ENCODE measurements at places on chromosomes 2 and 18.

DNA sequence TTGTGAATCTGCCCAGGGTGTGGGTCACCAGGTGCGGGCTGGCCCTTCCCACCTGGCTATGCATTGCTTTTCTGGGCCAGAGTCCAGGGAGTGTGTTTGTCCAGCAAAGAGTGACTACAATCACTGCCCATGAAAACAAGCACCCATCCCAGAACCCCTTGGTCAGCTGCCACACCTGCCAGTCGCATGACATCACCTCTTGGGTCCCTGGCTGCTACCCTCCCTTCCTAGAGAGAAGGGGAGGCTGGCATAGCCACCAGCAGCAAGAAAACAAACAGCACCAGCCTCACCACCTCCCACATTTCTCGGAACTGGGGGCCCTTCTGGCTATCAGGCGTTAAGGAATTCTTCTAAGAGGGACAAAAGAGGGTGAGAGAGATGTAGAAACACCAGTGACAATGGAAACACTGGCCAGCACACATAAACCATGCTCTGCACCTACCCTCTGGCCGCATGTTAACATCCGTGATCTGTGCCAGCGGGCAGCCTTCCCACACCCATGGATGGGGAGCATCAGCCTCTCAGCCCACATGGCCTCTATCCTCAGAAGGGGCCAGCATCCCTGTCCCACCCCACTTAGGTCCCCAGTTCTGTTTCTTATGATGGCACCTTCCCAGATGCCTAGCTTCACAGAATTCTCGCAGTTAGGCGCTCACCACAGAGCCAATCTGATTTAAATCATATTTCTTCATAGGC is 109.7 kb upstream of the GLI2 start:
- H3K4me1 ChIP-seq, result no peaks in the 10 kb centered on the region
- peaks cover 20% of the 10 kb centered on the region for H3K27me3 ChIP-seq
- no peak for DNase-seq
- H3K4me3 ChIP-seq, result no peak overlapping the region
- no peaks in the 10 kb centered on the region for H3K36me3 ChIP-seq
- no peak overlapping the region for H3K27ac ChIP-seq

DNA sequence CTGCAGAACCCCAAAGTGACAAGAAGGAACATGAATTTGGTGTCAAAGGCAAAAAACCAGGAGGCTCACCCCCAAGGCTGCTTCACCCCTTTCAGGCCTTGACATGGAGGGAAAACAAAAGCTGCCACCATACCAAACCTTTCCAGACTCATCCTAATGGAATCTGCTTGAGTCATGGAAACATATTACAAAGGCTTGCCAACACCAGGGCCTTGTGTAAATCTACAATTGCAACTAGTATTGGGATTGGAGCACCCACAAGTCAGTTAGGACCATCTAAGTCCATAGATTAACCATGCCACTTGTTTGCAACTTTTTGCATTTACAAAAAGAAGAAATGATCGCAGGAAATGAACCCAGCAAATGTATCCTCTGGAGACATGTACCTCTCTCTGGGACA is 297.6 kb downstream of the CDCA7 start:
- peak overlapping the region; percentile 23 for H3K4me3 ChIP-seq
- peak; percentile 91 for DNase-seq
- H3K27me3 ChIP-seq, result no peaks in the 10 kb centered on the region
- H3K36me3 ChIP-seq, result no peaks in the 10 kb centered on the region

DNA sequence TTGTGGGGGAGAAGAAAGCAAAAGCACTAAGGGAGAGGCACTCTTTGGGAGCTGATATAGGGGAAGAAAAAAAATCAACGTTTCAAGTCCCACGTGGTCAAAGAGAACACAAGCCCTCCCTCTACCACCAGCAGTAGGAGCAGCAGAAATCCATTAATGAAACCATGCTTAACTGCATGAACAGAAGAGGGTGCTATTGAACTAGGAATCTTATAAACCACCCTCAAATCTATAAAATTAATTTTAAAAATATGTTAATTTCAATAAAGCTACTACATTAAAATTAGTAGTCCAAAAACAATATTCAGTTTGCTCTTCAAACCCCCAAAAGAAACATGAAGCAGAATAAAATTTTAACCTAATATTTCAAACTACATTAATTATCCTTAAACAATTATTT is 147.8 kb downstream of the TMEM18 start:
- no peak overlapping the region for H3K4me3 ChIP-seq
- DNase-seq, result peak; percentile 44
- no peak overlapping the region for H3K27ac ChIP-seq
- H3K27me3 ChIP-seq, result no peaks in the 10 kb centered on the region
- H3K36me3 ChIP-seq, result no peaks in the 10 kb centered on the region

GRCh38 chr2:200259577-200259957 is 46.9 kb upstream of the SPATS2L start:
- DNase-seq, result no peak
- H3K36me3 ChIP-seq, result no peaks in the 10 kb centered on the region
- H3K4me3 ChIP-seq, result no peak overlapping the region
- H3K27ac ChIP-seq, result no peak overlapping the region
- H3K27me3 ChIP-seq, result no peaks in the 10 kb centered on the region

DNA sequence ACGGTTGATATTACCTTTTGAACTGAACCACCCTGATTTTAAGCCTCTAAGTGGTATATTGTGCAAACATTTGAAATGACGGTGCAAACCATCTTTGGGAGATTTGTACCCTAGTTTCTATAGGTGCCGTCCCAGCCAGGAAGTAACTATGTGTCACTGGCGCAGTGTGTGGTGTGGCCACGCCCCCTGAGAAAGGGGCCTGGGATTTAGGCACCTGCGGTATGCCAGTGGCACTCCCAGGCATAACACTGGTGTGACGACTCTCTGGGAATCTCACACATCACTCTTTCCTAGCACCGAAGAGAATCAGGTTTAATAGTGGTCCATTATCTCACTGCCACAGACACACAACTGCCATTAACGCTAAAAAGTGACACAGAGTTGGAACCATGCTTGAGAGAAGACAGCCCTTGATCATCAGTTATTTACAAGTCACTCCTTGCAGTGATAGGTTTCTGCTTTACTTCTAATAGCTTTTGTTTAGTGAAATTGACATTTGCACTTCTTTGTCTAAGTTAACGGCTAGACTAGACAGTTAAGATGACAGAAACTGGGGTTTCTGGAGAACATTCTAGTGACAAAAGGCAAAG is 11.1 kb downstream of the AQP4 start:
- DNase-seq, result no peak
- no peaks in the 10 kb centered on the region for H3K27me3 ChIP-seq
- H3K27ac ChIP-seq, result no peak overlapping the region
- no peak overlapping the region for H3K4me3 ChIP-seq

DNA sequence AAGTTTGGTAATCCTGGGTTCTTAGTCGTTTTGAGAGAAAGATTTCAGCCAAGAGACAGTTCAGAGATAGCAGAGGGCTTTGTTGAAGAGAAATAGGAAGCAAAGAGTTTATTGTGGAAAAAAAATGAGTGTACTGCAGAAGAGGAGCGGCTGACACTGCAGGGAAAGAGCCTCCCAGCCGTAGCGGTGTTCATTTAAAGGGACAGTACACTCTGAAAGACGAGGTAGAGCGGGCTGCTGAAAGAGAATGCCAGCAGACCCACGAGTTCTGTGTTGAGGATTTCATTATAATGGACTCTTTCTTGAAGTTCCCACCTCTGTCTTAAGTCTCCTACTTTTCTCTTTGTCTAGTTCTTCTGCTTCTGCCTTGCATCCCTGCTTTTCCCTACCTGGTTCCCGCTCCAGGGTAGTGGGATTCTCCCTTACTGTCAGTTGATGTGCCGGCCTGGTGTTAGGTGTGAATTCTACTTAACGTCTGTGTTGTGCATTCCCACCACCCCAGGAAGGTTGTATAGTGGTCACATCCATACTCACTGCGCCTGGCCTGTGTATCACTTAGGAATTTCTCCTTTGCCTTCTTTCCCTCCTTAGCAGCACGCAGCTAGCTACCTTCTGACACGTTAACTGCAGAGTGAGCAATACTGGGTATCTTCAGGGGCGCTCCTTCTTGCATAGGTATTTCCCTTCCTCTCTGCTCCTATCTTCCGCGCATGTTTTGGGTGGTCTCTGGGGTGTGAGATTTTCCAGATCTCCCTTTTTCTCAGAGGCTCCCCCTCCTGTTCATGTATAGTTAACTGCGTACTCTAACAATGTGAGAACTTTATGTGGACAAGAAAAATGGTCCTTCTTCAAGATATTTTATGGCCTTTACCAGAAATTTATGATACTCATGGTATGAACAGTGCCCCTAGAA is 164.5 kb downstream of the PTH2R start:
- DNase-seq, result peak; percentile 2
- H3K27ac ChIP-seq, result no peak overlapping the region
- no peaks in the 10 kb centered on the region for H3K36me3 ChIP-seq
- no peaks in the 10 kb centered on the region for H3K27me3 ChIP-seq
- H3K4me1 ChIP-seq, result no peaks in the 10 kb centered on the region
- no peak overlapping the region for H3K4me3 ChIP-seq

DNA sequence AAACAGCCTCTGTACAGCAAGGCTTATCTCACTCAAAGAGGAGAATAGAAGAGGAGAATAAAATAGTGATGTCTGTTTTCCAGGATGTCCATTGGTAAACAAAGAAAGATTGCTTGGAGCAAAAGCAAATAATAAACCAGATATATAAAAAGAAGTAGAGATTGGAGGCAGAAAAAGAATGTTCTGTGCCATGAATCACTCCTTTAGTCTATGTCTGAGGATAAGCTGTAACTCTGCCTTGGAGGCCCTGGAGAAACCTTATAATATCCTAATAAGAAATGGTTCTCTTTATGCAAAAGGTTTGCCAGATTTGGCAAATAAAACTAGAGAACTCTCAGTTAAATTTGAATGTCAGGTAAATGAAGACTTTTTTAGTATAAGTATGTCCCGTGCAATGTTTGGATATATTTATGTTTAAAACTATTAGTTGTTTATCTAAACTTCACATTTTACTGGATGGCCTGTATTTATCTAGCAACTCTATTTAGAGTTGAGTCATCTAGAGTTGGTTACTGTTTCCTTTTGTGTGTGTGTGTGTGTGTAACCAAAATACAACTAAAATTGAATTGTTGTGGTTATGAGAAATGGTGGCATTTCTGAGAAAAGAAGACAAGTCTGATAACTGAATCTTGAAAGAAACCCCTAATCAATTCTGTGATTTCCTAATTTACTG is 510.3 kb upstream of the SETBP1 start:
- H3K4me3 ChIP-seq, result no peak overlapping the region
- H3K27ac ChIP-seq, result no peak overlapping the region
- H3K36me3 ChIP-seq, result no peaks in the 10 kb centered on the region
- DNase-seq, result no peak
- H3K4me1 ChIP-seq, result no peaks in the 10 kb centered on the region
- H3K27me3 ChIP-seq, result no peaks in the 10 kb centered on the region

DNA sequence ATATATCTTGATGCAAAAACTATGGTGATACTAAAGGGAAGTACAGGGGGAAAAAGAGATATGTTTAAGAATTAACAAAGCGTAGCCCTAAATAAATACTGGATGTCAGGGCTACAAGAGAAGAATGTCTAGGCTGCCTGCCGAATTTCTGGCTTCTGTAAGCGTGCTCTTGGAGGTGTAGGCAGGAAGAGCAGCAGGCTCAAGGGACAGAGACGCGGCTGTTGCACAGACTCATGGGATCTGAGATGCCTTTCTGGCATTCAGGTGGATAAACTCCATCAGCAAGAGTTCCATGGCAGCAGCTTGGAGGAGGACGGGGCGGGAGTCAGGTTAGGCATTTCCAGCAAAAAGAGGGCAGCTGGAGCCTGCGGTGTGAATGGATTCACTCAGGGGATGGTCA is 123.2 kb upstream of the TWIST2 start:
- H3K27ac ChIP-seq, result no peak overlapping the region
- H3K4me3 ChIP-seq, result no peak overlapping the region
- no peaks in the 10 kb centered on the region for H3K36me3 ChIP-seq
- H3K4me1 ChIP-seq, result peaks cover 33% of the 10 kb centered on the region
- H3K27me3 ChIP-seq, result no peaks in the 10 kb centered on the region
- no peak for DNase-seq

- DNase-seq, result no peak
- no peaks in the 10 kb centered on the region for H3K4me1 ChIP-seq
- H3K27ac ChIP-seq, result no peak overlapping the region
Measured at GRCh38 chr2:198252472-198252871, 448.1 kb downstream of the PLCL1 start.

DNA sequence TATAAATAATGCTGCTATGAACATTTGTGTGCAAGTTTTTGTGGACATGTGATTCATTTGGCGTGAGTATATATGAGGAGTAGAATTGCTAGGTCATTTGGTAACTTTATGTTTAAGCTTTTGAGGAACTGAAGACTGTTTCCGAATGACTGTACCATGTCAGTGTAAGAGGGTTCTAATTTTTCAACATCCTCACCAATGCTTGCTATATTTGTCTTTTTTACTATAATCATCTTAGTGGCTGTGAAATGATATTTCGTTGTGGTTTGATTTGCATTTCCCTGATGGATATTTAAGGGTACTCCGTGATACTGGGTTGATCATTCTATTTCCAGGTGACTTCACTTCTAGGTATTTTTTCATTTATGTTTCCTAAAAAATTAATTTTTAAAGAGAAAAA is 241.1 kb downstream of the BCL2 start:
- no peak overlapping the region for H3K27ac ChIP-seq
- no peaks in the 10 kb centered on the region for H3K36me3 ChIP-seq
- H3K27me3 ChIP-seq, result peaks cover 13% of the 10 kb centered on the region
- H3K4me1 ChIP-seq, result 0 out of 2 replicates have a peak, but pooled peaks cover 4% of the 10 kb centered on the region

- no peaks in the 10 kb centered on the region for H3K4me1 ChIP-seq
- H3K27me3 ChIP-seq, result no peaks in the 10 kb centered on the region
- H3K4me3 ChIP-seq, result no peak overlapping the region
- DNase-seq, result no peak
Measured at GRCh38 chr2:141728886-141729285, 401.9 kb downstream of the LRP1B start.

GRCh38 chr2:1835581-1836201 is 91.4 kb upstream of the PXDN start:
- no peaks in the 10 kb centered on the region for H3K4me1 ChIP-seq
- H3K27ac ChIP-seq, result no peak overlapping the region
- H3K4me3 ChIP-seq, result no peak overlapping the region
- DNase-seq, result peak; percentile 15
- peaks cover 3% of the 10 kb centered on the region for H3K27me3 ChIP-seq
- H3K36me3 ChIP-seq, result no peaks in the 10 kb centered on the region

DNA sequence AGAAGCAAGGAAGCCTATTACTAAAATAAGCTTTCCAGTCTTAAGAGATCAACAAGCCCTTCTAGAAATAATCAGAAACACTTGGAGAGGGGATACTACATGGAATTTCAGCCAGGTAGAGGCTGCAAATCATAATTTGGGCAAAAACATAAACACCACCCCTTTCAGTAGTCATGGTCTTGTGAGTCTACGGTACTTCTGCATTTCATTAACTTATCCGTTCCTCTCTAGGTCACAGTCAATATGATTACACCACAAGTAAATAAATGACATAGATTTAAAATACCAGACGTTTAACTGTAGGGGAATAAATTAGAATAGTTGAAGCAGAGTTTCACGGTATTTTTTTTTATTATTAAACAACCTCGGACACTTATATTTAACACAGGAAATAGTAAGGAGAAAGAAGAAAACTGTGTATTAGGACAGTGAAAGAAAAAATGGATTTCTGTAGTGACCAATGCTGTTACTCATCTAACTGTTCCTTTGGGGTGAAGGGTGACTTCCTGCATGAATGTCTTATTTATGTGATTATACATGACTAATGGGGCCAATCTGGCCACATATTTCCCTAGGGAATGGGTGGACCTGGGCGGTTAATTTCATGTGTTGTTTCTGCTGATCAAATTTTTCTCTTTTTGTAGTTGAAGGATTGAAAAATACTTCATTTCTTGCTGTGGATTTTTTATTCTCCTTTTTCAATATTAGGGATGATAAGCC is 456.6 kb upstream of the UBE2E3 start:
- H3K27ac ChIP-seq, result peak overlapping the region; percentile 86
- peaks cover 57% of the 10 kb centered on the region for H3K4me1 ChIP-seq
- peak; percentile 94 for DNase-seq

GRCh38 chr2:136361521-136361920 is 243.6 kb upstream of the CXCR4 start:
- no peaks in the 10 kb centered on the region for H3K36me3 ChIP-seq
- no peak overlapping the region for H3K27ac ChIP-seq
- H3K4me1 ChIP-seq, result no peaks in the 10 kb centered on the region

All from GM23248 (cell line).